Stimulated activated CD8-positive, alpha-beta memory T cell treated with anti-CD3 and anti-CD28 coated beads, Interleukin-7, amount 100 ng/mL, for 48 hours (primary cell): ENCODE measurements at places on chromosomes 3 and 15.

DNA sequence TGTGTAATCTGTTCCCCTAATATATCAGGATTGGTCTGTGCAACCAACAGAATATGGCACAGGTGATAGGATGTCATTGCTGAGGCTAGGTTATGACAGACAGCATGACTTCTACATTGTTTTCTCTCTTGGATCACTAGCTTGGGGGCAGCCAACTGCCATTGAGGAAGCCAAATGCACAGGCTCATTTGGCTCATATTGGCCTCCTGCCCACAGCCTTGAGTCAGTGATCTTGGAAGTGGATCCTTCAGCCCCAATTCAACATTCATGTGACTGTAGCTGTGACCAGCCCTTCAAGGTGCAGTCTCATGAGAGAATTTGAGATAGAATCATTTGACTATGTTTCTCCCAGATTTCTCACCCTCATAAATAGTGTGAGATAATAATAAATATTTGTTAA, 675.6 kb downstream of the GRM7 start:
- no peak for DNase-seq

- no peak for DNase-seq
Observed at GRCh38 chr3:32886296-32886695, 65.1 kb upstream of the CCR4 start.

DNA sequence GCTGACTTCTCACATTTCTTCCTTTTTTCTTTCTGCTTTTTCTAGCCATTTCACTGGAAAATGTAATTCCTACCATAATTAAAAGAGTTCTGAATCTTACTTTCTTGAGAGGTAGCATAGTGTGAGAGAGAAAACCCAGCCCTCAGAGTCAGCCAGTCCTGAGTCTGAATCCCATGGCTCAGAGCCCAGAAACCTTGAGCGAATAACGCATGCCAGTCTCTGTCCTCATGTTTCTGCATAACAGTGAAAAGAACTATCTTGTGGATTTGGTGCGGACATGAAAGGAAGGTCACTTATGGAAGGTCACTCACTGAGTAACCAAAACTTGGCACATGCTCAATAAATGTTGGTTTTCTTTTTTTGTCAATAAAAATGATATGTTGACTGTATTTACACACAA, 29.3 kb upstream of the SLCO3A1 start:
- DNase-seq = no peak

GRCh38 chr3:69241769-69242168, 119.4 kb upstream of the LMOD3 start:
- DNase-seq = no peak

DNA sequence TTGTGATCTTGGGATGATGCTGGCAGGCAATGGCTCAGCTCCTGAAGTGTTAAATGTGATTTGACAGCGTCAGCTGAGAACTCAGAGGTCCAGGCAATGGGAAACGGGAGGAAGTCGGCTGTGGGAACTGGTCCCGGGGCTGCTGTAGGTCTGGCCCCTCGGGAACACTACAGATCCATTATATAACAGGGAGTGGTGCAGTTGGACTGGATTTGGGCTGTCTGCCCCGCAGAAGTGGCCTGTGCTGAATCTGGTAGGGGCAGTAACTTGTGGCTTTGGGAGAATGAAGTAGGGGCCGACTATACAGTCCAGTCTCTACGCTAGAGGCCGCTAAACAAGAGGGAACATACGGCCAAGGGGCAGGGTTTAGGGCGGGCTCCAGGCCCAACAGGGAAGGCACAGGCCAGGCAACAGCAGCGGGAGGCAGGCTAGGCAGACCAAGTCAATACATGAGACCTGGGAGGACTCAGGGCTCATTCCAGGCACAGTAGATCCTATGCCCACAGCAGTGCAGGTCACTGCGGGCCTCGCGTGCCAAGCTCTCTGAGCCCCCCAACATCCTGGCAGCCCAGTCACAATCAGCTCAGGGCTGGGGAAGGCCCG, 20.3 kb upstream of the IL16 start:
- no peak for DNase-seq

- DNase-seq = no peak
Observed at GRCh38 chr3:133821767-133822638, 16.4 kb downstream of the SRPRB start.

- no peak for DNase-seq
Observed at GRCh38 chr15:69395991-69396390, 18.2 kb upstream of the KIF23 start.

DNA sequence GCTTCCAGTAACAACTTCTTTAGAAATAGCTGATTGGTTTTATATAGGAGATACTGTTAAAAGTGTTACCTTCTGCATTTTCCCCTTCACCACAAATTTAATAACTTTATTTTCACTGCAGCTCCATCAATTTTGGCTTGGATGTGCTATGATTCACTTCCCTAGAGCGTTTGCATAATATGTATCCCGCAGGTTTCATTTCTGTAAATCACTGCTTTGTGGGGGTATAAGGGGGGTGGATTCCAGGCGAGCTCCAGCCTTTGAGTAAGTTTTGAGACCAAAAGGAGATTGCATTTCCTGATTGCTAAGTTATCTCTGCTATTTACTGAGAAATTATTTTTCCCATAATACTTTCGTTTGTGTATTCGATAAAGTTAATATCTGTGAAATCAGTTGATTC, 232.6 kb downstream of the TBL1XR1 start:
- DNase-seq = no peak

DNA sequence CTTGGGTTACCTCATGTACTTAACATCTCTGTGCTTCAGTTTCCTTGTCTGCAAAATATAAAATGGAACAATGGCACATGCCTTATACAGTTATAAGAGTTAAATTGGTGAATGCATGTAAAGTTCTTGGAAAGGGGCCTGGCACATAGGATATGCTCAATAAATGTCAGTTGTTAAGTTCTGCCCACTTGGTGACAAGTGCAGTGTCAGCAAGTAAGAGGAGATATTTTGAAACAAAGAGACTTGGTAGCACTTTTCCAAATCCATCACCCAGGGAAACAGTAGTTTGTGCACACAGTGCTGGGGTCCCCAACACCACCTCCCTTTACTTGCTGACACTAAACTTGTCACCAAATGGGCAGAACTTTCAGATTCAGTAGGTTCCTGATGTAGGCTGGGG, 19.1 kb downstream of the LRRC31 start:
- no peak for DNase-seq

DNA sequence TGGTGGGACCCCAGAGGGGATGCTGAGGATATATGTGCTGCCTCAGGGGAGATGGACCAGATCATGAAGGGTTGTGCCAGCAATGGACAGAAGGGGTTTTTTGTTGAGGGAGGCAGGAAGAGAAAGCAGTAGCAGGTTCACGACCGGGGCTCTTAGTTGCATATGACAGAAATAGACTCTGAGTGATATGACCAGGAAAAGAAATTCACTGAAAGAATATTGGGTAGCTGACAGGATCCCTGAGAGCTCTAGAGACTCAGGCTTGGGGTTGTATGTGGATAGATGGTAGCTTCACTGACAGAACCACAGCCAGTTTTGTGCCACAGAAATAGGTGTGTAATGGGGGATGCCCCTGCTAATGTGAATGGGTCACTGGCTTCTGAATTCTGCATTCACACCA, 241.6 kb downstream of the ZNF621 start:
- DNase-seq = no peak

GRCh38 chr3:146524961-146525360, 19.4 kb downstream of the PLSCR1 start:
- DNase-seq = no peak

DNA sequence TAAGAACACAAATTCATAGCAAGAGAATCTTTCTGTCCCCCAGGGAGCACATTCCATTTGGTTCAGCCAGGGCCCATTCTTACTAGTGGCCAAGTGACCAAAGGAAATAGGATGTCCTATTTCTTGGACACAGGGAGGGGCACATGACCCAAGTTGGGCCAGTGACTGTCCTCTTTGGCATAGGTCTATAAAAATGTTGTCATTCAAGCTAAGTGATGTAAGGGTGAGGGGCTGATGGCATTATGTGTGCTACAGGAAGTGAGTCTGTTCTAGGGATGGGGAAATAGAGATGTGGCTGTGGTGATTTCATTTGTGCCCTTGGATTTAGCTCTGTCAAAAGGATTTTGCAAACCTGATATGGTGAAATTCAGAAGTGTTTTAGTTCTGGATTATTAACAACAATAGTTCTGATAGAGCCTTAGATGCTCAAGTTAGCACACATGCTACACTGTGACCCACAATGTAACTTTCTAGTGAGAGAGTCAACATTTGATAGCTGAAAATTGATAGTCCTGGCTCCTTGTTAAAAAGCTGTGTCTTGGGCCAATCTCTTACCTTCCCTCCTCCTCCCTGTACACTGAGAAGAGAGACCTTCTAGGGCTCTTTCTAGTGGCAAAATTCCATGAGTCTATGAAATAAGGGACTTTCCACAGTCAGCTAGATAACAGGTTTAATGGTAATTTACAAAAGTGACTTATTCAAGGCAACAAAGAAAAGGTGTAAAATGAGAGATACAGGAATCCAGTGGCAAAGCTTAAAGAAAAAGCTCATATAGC, 117.2 kb downstream of the THRB start:
- no peak for DNase-seq

GRCh38 chr3:146160964-146161662, at the start of gene PLOD2:
PLOD2 (minus strand) TSS chr3:146161184; CDS start chr3:146160989, 195 bp downstream.
- no peak for DNase-seq

DNA sequence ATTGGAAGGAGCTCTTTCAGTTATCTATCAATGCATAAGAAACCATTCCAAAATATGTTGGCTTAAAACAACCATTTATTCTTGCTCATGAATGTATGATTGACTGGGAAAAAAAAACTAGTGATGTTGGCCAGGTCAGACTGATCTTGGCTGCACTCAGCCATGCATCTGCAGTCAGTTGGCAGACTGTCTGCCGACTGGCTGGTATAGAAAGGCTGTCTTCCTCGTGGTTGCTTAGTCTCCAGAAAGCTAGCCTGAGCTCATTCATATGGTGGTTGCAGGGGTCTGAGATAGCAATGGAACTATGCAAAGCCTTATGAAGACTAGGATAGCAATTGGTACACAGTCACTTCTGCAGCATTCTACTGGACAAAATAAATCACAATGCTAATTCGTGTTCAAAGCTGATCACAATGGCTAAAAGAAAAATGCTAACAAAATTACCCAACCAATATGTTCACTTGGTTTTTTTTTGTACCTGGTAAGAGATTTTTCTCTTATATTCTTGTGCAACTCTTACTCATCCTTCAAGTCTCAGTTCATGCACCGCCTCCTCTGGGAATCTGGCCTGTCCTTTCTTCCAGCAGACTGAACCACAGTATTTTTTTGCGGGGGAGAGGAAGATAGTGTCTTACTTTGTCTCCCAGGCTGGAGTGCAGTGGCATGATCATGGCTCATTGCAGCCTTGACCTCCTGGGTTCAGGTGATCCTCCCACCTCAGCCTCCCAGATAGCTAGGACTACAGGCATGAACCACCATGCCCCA, 126.8 kb downstream of the KCNAB1 start:
- DNase-seq = no peak

DNA sequence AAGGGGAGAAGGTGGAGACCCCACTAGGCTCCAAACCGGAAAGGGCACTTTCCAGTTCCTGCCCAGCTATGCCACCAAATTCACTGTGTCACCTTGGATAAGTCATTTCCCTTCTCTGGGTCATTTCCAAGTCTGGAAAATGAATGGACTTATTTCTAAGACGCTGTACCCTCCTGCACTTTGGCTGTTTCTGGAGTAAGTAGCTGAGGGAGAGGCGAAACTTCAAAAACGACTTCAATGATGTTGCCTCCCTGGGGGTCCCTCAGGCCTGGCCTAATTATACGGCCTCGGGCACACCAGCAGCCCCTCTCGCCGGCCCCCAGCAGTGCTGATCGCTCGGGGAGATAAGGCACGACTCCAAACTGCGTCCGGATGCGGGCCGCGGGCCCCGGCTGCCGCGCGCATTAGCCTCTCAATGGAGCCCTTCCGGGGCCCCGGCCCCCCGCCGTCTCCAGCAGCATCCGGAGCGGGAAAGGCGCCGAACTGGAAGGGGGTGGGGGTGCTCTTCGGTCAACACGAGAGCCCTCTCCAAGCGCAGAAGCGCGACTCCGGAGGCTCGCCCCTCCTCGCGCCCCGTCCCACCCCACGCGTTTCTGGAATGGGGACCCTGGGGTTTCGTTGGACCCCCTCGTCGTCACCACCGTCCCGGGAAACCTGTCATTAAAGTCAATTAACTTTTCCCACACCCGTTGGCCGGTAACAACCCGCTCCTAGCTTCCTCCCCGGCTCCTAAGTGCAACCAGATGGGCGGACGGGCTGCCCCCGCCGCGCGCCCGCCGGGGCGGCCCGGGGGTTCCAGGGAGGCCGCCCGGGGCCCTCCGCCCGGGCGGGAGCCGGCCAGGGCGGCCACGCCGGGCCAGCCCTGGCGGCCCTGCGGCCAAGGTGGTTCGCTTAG, 4.8 kb downstream of the HES1 start:
- no peak for DNase-seq

GRCh38 chr3:172607305-172608121, 84.3 kb upstream of the TNFSF10 start:
- no peak for DNase-seq

DNA sequence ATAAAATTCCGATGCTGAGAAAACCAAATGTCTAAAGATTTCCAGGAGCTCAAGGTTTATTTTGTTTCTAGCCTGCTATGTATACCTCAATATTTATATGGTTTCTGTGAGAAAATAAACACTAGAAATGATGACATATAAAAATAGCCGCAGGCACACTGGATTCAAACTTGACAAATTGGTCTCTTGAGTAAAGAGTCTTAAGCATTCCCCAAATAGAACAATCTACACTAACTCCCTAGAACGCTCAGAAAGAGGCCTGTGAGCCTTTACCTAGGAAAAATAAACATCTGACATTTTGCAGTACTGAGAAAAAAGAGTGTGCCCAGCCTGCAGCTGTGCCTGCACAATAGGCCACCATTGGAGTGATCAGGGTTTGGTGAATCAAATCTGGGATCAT, 75.2 kb downstream of the NEK10 start:
- no peak for DNase-seq

GRCh38 chr3:52144034-52144795, 10.0 kb downstream of the POC1A start:
- DNase-seq = peak; percentile 72

GRCh38 chr3:124529826-124530571, 200.3 kb upstream of the UMPS start:
- DNase-seq = no peak

- no peak for DNase-seq
Observed at GRCh38 chr15:93025625-93025982, 63.4 kb downstream of the RGMA start.

DNA sequence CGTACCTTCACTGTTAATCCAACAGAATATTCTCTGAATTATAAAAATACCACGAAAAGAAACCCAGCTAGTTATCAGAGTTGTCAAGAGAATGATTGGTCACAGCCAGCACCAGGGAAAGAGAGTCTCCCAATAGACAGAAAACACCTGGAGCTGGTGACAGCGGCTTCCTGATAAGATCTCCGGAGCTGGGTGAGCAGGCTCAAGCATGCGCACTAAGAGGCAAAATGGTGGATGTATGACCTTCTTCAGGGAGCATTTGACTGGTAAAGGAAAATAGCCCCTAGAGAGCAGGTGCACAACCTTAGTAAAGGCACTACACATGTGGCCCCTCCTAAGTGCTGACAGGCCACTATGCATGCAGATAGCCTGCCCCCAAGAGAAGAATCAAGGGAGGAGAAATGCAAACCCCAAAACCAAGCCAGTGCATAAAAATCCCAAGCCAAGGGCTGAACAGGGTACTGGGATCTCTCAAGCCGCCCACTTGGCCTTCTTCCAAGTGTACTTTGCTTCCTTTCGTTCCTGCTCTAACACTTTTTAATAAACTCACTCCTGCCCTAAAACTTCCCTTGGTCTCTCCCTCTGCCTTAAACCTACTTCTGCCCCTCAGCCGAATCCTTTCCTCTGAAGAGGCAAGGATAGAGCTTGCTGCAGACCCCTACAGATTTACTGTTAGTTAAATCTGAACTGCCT, 93.2 kb downstream of the UACA start:
- DNase-seq = no peak

GRCh38 chr3:4977853-4978203, 1.4 kb upstream of the BHLHE40 start:
- no peak for DNase-seq
